ENCODE measurements at places on chromosomes 5 and 9. TPM values are rescaled to one million over a fixed set of nuclear protein-coding genes. Genes with fewer than 3 reads are reported as not detected.

The PCDHA9 gene
- 0.22 TPM for total RNA-seq

DNA sequence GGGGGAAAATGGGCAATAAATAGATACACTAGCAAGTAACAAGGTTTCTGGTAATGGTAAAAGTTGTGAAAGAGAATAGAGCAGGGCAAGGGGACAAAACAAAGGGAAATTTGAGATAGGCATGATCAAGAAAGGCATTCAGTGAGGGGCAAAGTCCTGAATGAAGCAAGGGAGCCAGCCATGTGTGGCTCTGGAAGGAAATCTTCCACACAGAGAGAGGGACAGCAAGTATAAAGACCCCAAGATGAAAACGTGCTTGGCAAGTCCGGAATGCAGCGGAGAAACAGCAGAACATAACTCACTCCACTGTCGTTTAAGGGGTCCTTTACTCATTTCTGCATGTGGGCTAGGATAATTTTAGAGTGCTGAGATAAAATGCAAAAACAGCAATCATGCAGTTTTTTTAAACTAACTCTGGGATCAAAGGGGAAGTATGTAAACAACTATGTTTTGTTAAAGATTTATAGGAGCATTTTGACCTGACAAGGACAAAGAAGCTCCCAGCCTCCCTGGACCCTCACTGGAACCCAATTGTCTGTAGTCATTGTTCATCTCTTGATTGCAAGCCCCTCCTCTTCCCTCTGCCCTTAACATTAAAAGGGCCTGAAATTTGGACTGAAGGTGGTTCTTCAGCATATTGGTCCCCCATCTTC is 22.9 kb upstream of the AOPEP start:
- H3K36me3 ChIP-seq, result no peaks in the 10 kb centered on the region
- no peaks in the 10 kb centered on the region for H3K27me3 ChIP-seq
- H3K27ac ChIP-seq, result no peak overlapping the region
- no peak for DNase-seq
- no peak overlapping the region for H3K4me3 ChIP-seq

GRCh38 chr9:126386776-126387175 is 60.1 kb downstream of the MVB12B start:
- no peak for DNase-seq
- H3K27ac ChIP-seq, result no peak overlapping the region
- H3K27me3 ChIP-seq, result no peaks in the 10 kb centered on the region
- H3K4me1 ChIP-seq, result peaks cover 37% of the 10 kb centered on the region
- no peak overlapping the region for H3K4me3 ChIP-seq

The PRDM9 gene
- 0.12 TPM for total RNA-seq

GRCh38 chr5:34655354-34655991 is 655 bp upstream of the RAI14 start:
- H3K27me3 ChIP-seq, result no peaks in the 10 kb centered on the region
- peak overlapping the region; percentile 97 for H3K4me3 ChIP-seq
- peaks cover 33% of the 10 kb centered on the region for H3K4me1 ChIP-seq
- H3K27ac ChIP-seq, result peak overlapping the region; percentile 89
- H3K36me3 ChIP-seq, result peaks cover 2% of the 10 kb centered on the region
- DNase-seq, result peak; percentile 48

DNA sequence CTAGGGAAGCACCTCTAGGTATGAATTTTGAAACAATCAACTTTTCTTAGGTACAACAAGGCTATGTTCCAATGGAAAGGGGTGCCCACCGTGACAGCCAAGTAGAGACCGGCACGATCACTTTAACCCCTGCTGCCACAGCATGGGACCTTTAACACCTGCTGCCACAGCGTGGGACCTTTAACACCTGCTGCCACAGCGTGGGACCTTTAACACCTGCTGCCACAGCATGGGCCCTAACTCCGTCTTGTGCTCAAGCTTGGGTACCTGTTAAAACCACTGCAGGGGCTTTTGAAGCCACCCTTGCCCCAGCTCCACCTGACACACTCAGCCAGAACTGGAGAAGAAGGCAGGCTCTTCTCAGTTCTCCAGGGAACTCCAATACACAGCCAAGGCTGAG is 18.2 kb upstream of the MXD3 start:
- no peak for DNase-seq
- H3K36me3 ChIP-seq, result peaks cover 4% of the 10 kb centered on the region
- H3K27ac ChIP-seq, result no peak overlapping the region
- peaks cover 20% of the 10 kb centered on the region for H3K4me1 ChIP-seq
- H3K27me3 ChIP-seq, result no peaks in the 10 kb centered on the region

DNA sequence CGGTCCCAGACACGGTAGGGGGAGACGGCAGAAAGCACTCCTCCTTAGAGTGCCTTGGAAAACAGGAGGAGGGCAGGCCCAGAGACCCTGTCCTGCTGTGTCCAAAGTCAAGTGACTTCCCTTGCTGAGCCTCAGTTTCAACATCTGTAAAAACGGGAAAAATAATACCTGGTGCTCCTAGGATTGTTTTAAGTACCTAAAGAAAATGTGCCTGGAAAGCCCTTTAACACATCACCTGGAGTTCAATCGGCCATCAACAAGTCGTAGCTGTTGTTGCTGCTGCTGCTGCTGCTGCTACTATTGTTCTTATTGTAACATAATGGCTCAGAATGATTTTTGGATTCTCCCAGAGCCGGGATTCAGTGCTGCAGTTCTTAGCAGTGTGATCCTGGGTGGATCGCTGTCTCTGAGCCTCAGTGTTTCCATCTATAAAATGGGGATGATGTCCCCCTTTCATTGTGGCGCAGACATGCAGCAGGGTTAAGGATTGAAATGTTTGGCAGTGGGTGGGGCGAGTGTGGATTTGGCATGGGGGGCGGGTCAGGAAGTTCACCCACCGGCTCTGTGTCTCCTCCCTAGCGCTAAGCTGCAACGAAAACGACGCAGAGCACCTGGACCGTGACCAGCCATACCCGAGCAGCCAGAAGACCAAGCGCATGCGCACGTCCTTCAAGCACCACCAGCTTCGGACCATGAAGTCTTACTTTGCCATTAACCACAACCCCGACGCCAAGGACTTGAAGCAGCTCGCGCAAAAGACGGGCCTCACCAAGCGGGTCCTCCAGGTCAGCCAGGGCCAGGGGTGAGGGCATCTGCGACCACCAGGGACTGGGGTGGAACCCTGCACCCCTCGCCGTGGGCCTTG is 9.2 kb downstream of the LHX2 start:
- H3K4me3 ChIP-seq, result no peak overlapping the region
- H3K4me1 ChIP-seq, result no peaks in the 10 kb centered on the region
- H3K36me3 ChIP-seq, result no peaks in the 10 kb centered on the region
- H3K27ac ChIP-seq, result no peak overlapping the region

DNA sequence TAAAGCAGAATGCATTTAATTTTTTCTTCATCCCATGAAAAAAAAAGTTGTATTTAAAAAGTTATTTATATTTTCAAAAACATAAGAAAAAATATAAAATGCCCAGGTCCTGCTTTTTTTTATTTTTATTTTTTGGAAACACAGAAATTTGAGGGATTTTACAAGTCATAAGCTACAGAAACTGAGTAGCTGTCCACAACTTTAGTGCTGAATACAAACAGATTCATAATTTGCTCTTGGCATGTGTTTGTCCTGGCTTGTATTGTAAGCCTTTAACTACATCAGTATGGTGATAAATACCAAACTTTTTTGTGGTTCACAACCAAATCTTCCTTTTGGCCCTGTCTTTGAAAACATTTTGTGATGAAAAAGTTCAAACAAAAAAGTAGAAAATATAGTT is 7.5 kb upstream of the PLCXD3 start:
- no peak overlapping the region for H3K27ac ChIP-seq
- H3K27me3 ChIP-seq, result no peaks in the 10 kb centered on the region

- 0 out of 2 replicates have a peak overlapping the region, but pooled peaks have one; percentile 57 for H3K27ac ChIP-seq
- peaks cover 23% of the 10 kb centered on the region for H3K4me1 ChIP-seq
- no peak for DNase-seq
- no peaks in the 10 kb centered on the region for H3K36me3 ChIP-seq
- H3K4me3 ChIP-seq, result no peak overlapping the region
- no peaks in the 10 kb centered on the region for H3K27me3 ChIP-seq
These were observed 22.8 kb upstream of the TCF7 start for GRCh38 chr5:134091626-134092121.

- no peaks in the 10 kb centered on the region for H3K4me1 ChIP-seq
- no peak overlapping the region for H3K4me3 ChIP-seq
- H3K27ac ChIP-seq, result no peak overlapping the region
- no peaks in the 10 kb centered on the region for H3K36me3 ChIP-seq
These were observed 512.2 kb upstream of the TNC start for GRCh38 chr9:115629879-115630840.

DNA sequence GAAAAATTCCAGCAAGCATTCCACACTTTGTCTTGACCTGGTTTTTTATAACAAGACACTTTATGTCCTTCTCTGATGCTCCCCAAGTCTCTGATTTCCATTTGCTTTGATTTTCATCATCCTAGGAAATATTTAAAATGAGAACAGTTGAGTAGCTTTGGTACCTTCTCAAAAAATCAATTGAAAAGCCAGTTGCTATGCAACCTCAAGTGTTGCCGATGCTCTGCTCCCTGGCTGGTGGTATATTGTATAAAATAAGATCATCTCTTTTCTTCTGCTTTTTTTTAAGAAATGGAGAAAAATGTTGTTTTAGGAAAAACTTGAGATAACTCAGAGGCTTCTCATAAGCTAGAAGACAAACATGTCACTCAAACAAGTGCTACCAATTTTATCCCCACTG is 109.7 kb downstream of the ZNF354C start:
- H3K27me3 ChIP-seq, result no peaks in the 10 kb centered on the region
- H3K4me1 ChIP-seq, result no peaks in the 10 kb centered on the region
- H3K4me3 ChIP-seq, result no peak overlapping the region
- no peak overlapping the region for H3K27ac ChIP-seq
- no peaks in the 10 kb centered on the region for H3K36me3 ChIP-seq

DNA sequence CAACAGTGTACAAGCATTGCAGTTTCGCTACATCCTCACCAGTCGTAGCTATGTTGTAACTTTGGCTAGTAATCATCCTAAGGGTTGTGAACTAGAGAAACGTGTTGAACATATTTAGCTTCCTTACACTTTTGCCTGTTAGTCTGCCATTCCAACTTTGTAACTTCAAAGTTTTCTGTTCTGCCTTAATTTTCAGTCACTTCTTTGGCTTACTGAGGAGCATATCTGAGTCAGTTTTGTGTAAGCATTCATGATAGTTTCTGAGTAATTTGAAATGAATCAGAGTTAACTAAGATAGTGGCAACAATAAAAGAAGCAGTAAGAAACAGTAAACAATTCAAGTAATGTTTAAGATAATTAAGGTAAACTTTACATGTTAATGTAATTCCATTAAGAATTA is 58.9 kb upstream of the MCCC2 start:
- peak; percentile 17 for DNase-seq
- no peak overlapping the region for H3K27ac ChIP-seq
- H3K4me3 ChIP-seq, result no peak overlapping the region
- no peaks in the 10 kb centered on the region for H3K27me3 ChIP-seq

GRCh38 chr5:66724349-66725139 is 128.4 kb downstream of the MAST4 start:
- no peaks in the 10 kb centered on the region for H3K27me3 ChIP-seq
- DNase-seq, result no peak
- H3K36me3 ChIP-seq, result no peaks in the 10 kb centered on the region
- no peak overlapping the region for H3K27ac ChIP-seq
- H3K4me3 ChIP-seq, result no peak overlapping the region

DNA sequence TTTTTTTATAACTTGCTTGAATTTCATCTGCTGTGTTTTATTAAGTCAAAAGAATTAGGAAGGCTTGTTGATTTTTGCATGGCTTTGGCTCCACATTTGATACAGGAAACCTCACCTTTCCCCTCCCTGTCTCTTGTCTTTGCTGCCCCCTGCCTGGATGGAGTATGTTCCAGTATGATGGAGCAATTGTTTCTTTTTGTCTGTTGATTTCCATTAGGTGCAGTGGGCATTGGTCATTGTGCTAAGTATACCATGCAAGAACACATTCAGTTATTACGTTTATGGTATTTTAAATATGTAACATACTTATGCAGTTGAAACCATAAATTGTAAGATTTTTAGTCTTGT is 19.6 kb downstream of the TJP2 start:
- H3K27ac ChIP-seq, result no peak overlapping the region
- no peaks in the 10 kb centered on the region for H3K27me3 ChIP-seq
- DNase-seq, result peak; percentile 44
- H3K4me3 ChIP-seq, result no peak overlapping the region
- no peaks in the 10 kb centered on the region for H3K36me3 ChIP-seq
- H3K4me1 ChIP-seq, result 0 out of 2 replicates have a peak, but pooled peaks cover 4% of the 10 kb centered on the region

DNA sequence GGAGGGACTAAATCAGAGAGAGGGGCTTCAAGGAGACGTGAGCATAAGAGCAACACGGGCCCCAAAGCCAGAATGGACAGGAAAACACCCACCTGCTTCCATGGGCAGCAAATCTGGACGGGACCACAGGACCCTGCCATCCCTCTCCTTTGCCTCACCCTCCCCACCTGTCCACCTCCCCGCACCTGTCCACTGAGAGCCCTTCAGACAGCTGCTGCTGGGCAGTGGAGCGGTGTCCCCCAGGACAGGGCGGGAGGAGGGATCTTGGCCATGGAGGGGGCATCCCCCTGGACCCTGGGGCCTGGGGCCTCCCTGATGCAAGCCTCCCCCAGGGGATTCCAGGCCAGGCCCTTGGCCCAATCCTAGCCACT is 2.6 kb downstream of the CCDC183 start:
- no peaks in the 10 kb centered on the region for H3K27me3 ChIP-seq
- DNase-seq, result no peak
- no peaks in the 10 kb centered on the region for H3K36me3 ChIP-seq
- peak overlapping the region; percentile 64 for H3K4me3 ChIP-seq

DNA sequence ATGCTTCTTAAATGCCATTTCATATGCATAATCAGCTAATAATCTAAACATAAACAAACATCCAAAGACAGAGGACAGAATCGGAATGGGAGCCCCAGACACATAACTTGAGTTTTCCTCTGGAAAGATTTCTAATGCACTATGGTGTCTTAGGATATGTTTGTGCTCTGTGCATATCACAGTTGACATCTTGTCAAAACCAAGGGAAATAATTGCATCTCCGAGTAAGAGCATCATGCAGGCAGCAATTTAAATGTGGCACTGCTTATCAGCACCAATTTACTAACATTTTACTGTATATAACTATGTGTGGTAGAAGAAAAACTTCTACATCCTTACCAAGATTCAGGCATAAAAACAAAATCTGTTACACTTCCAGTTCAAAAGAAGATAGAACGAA is 217.9 kb downstream of the GLIS3 start:
- H3K4me3 ChIP-seq, result no peak overlapping the region
- no peak overlapping the region for H3K27ac ChIP-seq
- H3K36me3 ChIP-seq, result no peaks in the 10 kb centered on the region
- H3K27me3 ChIP-seq, result no peaks in the 10 kb centered on the region
- no peak for DNase-seq

DNA sequence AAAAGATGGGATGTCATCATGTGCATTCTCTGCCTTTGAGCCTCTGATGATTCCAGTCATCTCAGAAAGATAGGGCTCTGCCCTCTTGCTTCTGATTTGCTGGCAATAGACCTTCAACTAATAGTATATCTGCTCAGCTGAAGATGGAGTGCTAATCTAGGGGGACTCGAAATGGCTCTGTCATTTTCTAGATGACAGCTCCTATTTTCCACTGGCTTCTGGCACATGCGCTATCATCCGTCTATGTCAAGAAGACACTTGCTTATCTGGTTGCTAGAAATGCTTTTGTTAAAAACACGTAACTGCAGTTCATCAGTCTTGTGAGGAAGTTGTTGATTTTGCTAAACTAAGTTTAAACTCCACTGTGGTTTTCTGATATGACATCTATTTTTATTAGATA is 265.5 kb upstream of the ZNF608 start:
- no peaks in the 10 kb centered on the region for H3K27me3 ChIP-seq
- H3K27ac ChIP-seq, result peak overlapping the region; percentile 35
- H3K36me3 ChIP-seq, result no peaks in the 10 kb centered on the region
- H3K4me1 ChIP-seq, result peaks cover 20% of the 10 kb centered on the region

- no peak overlapping the region for H3K27ac ChIP-seq
- no peaks in the 10 kb centered on the region for H3K27me3 ChIP-seq
- no peaks in the 10 kb centered on the region for H3K4me1 ChIP-seq
These were observed 43.3 kb downstream of the NCS1 start for GRCh38 chr9:130215341-130216119.

- H3K27me3 ChIP-seq, result no peaks in the 10 kb centered on the region
- no peak overlapping the region for H3K27ac ChIP-seq
- H3K36me3 ChIP-seq, result peaks cover 11% of the 10 kb centered on the region
These were observed 15.6 kb downstream of the WWC1 start for GRCh38 chr5:168307022-168307421.

Measured in PC-3 (cell line).